Activated T-cell treated with anti-CD3 and anti-CD28 coated beads, Interleukin-2, amount 50 U/mL, for 72 hours (primary cell): ENCODE measurements at places on chromosomes 1 and 21.
A peak's percentile ranks its signal among the peaks of the same experiment; 100 is the strongest.

DNA sequence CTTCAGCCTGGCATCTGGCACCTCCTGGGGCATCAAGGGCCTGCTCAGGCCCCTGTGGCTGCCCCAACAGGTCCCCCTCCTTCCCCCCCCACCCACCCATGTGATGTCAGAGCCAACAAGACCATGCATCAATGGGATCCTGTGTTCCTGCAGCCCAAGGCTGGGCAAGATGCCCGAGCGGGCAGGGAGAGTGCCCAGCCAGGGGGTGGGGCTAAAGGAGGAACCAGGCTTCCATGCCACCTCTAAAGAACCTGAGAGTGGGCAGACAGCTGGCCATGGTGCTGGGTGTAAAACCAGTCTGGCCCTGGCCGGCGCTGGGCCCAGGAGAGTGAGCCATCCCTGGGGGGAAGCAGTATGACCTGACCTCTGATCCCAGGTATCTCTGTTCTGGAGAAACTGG is 7.6 kb downstream of the COL16A1 start:
- DNase-seq: no peak

GRCh38 chr1:95366498-95366897 is 132.5 kb downstream of the RWDD3 start:
- no peak for DNase-seq

DNA sequence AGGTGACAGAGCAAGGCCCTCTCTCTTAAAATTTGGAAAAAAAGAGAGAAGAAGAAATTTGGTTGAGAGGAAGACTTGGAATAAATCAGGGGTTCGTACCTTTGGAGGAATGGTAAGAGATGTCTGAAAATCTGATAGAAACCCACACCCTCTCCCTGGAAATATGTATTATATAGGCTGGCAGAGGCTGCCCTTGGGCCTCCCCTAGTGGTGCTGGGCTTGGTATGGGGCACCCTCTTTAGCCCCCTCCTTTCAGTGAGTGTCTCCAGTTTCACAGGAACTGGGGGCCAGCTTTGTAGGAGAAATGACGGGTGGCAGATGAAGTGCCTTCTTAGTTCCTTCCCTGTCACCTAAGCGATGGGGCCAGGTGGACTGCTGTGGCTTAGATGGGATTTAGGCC is 82.9 kb upstream of the SLC2A1 start:
- no peak for DNase-seq

DNA sequence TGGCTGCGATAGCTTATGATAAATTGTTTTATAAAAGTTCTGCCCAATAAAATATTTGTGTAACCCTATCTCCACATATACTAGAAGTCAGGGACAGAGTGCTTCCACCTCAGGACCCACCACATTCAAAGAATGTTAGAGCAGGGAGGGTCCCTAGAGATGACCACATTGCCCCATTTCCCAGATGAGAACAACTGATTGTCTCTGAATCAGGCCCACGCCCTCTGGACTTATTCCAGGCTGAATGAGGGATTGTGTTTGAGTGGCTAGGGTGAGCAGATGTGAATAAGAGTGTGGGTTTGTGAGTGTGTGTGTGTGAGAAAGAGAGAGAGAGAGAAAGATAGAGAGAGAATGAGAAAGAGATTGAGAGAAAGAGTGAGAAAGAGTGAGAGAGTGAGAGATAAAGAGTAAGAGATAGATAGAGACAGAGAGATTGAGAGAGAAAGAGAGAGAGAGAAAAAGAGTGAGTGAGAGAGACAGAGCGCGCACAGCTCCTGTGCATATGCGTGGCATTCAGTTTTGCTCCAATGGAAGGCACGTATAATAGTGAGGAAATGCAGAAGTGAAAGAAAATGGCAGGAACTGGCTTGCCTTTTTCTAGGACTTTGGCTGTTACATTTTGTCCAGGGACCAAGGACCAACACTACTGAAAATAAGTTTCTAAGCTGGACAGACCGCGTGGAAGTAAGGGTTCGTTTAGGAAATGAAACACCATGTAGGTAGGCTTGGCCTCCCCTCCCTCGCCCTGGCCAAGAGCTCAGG is 94.1 kb downstream of the ABCA4 start:
- no peak for DNase-seq

DNA sequence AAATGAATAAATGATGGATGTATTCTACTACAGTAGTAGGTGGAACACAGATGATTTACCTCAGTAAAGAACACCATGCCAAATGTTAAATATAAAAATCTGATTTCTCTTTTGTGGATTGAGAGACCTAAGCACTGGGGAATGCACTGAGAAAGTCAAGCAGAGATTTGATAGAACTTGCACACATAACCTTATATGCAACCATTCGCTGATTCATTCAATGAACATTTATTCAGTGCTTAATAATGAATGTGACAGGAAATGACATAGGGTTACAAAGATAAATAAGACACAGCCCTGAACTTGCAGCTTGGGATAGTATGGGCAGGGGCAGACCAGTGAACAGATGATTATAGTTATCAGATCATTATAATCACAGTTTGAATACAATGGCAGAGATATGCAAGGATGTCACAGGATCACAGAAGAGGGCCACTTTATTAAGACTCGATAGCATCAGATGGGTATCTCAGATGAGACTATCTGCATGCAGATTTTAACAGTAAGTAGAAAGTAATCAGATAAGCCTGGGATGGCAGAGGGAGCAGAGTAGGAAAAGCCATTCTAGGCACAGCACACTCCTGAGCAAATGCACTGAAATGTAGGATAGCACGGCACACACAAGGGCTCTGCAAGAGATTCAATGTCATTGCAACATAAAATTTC is 169.4 kb downstream of the ASTN1 start:
- DNase-seq: no peak

DNA sequence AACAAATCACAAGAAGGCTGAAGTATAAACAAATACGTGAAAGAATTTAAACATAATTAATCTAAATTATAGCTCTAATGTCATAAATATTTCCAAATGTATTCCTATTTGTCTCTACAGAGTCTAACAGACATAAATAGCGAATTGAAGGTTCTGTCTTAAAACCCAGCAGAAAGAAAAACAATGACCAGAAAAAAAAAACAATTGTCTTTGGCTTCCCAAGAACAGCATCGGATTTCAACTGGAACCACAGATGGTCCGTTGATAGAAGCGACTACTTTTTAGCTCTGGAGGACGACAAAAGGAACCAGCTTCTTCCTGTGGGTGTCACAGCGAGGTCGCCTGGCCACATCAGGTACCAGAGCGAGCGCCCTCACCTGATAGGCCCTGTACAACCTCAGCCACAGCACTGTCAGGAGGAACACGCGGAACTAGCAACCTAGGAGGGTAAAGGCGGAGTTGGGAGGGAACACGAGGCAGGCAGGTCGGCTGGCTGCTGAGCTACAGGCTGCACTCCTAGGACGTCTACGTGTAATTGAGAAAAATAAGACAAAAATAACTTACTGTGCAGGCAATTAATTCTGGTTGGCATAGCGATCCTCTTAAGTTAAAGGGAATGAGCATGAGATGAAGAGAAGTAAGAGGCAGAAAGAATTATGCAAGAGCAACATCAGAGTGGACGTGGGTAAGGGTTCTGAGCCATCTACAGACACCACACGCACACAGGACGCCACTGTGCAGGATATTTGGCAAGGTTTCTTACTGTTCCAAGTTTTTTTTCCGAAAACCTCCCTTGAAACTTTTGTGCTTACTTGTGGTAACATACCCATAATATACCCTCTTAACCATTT is 16.7 kb upstream of the PRDM15 start:
- peak; percentile 41 for DNase-seq

DNA sequence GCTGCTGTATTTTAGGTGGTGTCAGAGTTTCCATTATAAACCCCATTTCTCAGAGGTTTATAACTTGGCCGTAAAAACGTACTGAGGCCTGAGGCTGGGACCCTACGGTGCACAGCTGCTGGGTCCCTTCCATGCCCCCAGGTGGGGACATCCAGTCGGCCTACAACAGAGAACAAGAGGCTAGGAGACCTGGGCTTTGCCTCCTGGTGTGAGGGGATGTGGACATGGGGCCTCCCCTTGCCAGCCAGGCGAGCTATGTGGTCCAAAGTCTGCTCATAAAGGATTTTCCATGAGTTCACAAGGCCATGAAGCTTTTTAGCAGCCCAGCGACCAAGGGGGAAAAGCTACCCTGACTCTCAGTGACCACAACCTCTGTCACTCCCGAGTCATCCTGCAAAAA is 261.5 kb upstream of the VAMP3 start:
- no peak for DNase-seq

- DNase-seq: peak; percentile 38
These were observed 11.5 kb upstream of the COL16A1 start for GRCh38 chr1:31715087-31715872.

GRCh38 chr1:46197964-46198811 is at the start of gene POMGNT1:
TSS of gene POMGNT1 (minus strand) at chr1:46198434. CDS start at chr1:46197821, 613 bp downstream.
- peak; percentile 90 for DNase-seq

GRCh38 chr1:212610575-212610967 is 2.0 kb downstream of the ATF3 start:
- no peak for DNase-seq

GRCh38 chr1:25145775-25146393 is 86.4 kb downstream of the SYF2 start:
- DNase-seq: no peak

DNA sequence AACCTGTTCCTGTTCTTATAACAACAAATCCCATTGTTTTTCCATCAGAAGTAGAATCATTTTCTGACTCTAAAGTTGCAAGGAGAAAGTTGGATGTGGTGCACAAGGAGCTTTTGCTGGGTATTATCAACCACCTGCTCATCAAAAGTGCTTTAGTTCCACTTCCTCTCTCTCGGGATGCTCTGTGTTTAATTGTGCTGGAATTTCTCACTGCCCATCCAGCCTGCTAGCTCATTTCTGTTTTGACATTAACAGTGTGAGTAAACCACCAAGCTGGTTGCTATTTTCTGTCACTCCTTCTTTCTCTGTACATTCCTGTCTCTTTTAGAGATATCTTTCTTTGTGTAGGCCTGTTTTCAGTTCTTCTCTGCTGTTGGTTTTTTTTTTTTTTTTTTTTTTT is 6.0 kb downstream of the KDM4A start:
- DNase-seq: no peak

DNA sequence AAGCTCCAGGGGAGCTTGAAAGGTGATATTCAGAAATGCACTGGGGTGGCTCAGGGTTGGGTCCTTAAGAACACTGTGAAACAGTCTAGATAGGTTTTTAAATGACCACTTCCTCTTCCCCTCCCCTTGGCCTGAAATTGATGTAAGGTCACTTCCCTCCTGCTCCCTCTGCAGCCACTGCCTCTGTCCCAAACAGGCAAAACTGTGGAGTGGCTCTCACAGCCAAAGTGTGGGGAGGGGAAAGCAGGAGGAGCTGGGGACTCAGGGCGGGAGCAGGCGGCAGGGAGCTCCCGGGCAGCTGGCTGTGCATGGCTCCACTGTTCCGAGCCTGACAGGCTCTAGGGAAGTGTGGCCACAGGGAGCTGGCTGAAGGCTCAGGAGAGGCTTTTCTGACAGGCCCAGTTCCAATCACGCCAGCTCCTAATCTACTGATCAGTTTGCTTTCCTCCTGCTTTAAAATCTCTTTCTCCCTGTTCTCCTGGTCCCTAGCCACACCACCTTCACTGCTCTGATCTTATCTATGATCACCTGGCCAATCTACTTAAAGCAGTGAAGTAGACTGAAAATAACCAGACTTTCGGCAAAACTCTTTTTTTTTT is 5.1 kb upstream of the CSRP1 start:
- DNase-seq: no peak

DNA sequence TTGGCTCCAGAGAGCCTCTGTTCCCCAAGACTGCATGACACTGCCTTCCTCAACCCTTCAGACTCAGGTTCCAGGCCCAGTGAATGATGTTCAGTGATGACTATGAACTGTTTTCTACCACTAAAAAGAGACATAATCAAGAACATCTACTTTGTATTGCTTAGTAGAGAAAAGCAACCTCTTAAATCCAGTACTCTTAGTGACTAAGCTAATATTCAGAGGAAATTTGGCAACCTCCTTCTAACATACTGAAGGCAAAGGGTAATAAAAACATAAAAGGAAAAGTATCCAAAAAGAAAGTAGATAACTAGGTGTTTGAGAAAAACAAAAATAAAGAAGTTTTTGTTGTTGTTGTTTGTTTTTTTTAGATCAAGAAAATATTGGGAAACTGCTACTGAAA is 153.3 kb upstream of the RUNX1 start:
- DNase-seq: no peak

DNA sequence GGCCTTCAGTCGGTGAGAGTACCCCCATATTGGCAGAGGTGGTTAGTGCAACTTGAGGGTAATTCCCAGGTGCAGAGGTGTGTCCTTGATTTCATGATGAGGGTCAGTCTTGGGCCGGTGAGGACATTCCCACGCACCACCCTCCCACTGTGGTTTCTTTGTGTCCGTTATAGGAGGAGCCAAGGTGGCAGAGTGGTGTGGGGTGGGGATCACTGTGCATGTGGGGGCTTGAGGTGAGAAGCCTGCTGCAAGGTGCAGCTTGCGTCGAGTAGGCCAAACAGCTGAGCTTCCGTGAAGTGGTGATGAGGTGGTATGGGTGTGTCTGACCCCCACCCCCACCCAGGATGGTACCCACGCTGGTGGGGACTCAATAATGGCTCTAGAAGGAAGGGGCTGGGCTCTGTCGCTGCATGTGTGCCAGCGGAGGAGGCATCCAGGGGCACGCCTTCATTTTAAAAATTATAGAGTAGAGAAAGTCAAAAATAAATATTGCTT is 6.2 kb downstream of the PTPRF start:
- no peak for DNase-seq

GRCh38 chr21:29075706-29076466 is 2.4 kb upstream of the CCT8 start:
- no peak for DNase-seq

- no peak for DNase-seq
These were observed 2.1 kb downstream of the TTC39A start for GRCh38 chr1:51328279-51328678.

- no peak for DNase-seq
These were observed 72.4 kb downstream of the ITPKB start for GRCh38 chr1:226666692-226667091.

DNA sequence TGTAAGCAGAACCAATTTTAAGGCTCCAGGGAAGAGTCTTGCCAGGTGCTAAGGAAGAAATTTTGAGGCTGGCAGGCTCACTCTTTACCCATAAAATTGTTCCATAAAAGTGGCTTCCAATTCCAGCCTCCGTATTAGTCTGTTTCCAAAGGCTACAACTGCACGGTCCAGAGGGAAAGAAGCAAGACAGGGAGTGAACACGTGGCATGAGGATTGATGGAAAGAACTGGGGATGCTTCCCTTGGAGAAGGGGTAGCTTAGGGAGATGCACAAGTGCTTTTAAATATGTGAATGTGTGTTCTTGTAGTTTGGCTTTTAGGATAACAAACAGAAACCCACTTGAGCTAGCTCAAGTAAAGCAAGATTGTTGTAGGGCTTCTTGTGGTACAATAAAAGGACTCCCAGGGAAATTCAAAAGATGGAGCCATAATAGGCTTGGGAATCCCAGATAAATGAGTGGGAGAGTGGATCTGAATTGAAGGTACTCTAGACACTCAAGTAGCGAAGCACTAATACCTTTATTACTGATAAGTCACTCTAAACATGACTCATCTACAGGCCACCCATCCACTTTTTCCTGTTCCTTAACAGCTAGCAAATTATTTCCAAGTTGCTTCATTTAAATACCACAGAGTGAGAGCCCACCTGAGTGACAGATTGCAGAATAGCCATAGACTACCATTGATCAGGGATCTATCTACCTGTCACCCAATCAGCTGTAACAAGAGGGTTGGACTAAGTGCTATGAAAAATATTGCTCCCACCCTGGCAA is 34.8 kb upstream of the NPL start:
- no peak for DNase-seq

GRCh38 chr1:14782741-14783591 is 184.5 kb downstream of the KAZN start:
- no peak for DNase-seq
